Smooth muscle cell of bladder (primary cell): ENCODE measurements at places on chromosomes 4 and X. TPM values are rescaled to one million over a fixed set of nuclear protein-coding genes. Genes with fewer than 3 reads are reported as not detected.

Gene UGT2B17
- total RNA-seq, result not detected in 2 replicates

Gene GLRA3
- total RNA-seq, result 0.14 TPM in 1 of 2 replicates, not detected in the other

Gene NUP62CL
- 0.14 TPM in 1 of 2 replicates, not detected in the other for total RNA-seq

Gene GALNTL6
- not detected in 2 replicates for total RNA-seq

Gene TSPAN5
- total RNA-seq, result 29.9 and 45.6 TPM in 2 replicates

Gene ASMT
- total RNA-seq, result not detected in 2 replicates

Gene IBSP
- total RNA-seq, result not detected in 2 replicates

Gene ZAR1
- not detected in 2 replicates for total RNA-seq

Gene SSX2
- not detected in 2 replicates for total RNA-seq
